Coronary artery (tissue), 2 donors: ENCODE measurements at places on chromosomes 11 and 22.

GRCh38 chr22:23763579-23763945, 772 bp downstream of the C22orf15 start:
- DNase-seq: peak; percentile 71

- DNase-seq: no peak
Observed at GRCh38 chr11:18501629-18502028, 25.1 kb downstream of the TSG101 start.

GRCh38 chr11:128711136-128711535, 17.3 kb downstream of the FLI1 start:
- no peak for DNase-seq

DNA sequence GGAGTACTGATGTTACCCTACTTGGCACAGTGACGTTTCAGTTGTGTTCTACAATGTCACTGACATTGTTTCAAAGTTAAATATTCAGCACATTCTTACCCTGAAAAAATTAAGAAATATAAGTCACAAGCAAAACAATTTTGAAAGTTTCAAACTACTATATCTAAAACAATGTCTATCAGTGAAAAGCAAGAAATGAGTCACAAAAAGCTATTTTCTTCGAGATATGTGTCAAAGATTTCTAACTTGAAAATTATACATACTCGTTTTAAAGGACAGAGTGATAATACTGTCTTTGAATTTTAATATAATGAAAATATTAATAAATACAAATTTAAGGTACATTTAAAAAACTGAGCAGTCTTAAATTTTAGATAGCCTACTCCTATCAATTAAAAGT, 42.9 kb downstream of the RDX start:
- no peak for DNase-seq

DNA sequence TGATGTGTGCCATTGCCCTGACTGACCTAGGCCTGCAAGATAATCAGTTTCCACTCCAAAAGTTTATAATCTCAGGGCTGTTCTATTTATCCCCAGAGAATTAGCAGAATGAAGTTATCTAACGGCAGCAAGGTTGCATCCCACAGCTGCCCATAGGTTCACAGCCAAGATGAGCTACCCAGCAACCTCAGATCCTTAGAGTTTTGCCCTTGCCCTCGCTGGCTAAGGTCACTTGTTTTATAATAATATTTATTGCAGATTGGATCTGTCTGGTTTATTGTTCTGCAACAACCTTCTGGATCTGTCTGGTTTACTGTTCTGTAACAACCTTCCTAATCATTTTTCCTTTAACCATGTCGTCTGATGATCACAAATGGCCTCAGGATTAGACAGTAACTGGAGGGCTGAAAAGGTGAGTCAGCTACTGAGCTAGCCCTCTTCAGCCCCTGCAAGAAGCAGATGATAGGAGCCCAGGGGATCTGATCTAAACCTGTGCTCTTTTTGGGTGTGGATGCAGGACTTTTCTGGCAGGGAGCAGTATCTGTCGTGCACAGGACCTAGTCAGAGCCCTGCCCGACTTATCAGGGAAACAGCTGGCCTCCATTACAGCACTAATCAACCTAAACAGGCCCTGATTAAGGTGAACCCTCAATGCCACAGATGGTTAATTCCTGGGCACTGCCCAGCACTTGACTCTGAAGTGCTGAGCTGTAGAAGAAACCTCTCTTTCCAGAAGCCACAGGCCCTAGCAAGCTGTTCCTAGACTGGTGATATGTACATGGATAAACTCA, 642.9 kb upstream of the KIRREL3 start:
- DNase-seq: no peak

DNA sequence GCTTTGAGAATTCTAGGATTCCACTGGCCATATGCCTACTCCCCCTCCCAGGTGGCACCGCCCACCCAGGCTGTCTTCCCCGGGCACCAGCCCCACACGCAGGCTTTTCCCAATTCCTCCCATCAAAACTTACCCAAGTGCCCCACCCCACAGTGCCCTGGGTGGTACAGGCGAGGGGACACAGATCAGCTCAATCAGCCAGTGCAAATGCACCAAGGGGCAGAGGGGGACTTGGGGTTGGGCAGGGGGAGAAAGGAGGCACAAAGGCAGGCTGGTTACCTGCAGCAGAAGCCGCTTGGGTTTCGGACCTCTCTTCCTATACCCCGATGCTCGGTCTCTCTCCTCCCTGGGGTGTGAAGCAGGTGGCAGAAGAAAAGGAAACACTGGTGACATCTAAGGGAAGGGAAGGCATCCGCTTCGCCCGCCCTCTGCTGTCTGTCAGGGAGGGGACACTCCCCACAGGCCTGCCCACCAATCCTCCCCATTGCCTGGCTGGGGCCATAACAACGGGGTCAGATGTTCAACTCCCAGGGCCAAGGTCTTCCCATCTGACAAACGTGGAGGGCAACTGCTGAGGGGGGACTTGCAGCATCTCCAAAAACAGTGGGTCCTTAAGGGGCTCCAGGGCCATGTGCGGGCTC, 14.0 kb downstream of the CBX7 start:
- DNase-seq: no peak

DNA sequence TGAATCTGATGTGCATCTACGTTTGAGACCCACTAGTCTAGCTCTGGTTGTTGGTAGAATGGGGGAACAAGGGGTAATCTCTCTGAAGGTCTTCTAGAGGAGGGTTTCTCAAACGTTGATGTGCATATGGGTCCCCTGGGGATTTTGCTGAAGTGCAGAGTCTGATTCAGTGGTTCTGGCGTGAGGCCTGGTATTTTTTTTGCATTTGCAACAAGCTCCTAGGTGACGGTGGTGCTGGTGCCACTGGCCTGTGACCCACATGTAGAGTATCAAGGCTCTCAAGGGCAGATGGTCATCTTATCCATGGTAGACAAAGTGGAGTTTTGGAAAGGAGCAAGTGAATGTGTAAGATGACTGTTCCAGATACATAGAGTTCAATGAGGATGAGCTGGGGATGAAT, 97.1 kb downstream of the CEP164 start:
- no peak for DNase-seq

GRCh38 chr11:14904745-14905103, 12.7 kb upstream of the CYP2R1 start:
- peak; percentile 77 for DNase-seq

- DNase-seq: no peak
Observed at GRCh38 chr11:76763573-76764346, 19.4 kb upstream of the TSKU start.

- no peak for DNase-seq
Observed at GRCh38 chr11:45857961-45858474, 10.7 kb downstream of the CRY2 start.

GRCh38 chr22:29936186-29936585, 53.2 kb downstream of the MTMR3 start:
- no peak for DNase-seq

DNA sequence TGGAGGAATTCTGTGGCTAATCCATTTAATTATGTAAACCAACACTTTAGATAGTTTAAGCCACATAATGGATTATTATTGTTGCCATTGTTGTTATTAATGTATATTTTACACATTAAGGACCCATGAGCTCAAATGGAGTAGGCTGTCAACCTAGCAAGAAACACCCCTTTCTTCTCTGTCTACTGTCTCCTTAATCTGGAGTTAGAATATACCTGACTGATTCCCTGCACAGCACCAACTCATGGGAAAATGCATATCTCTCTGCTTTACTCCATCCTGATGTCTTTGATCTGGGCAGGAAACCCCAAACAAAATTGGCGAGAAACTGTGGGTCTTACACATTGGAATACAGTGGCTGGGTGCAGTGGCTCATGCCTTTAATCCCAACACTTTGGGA, 24.0 kb upstream of the ME3 start:
- no peak for DNase-seq

DNA sequence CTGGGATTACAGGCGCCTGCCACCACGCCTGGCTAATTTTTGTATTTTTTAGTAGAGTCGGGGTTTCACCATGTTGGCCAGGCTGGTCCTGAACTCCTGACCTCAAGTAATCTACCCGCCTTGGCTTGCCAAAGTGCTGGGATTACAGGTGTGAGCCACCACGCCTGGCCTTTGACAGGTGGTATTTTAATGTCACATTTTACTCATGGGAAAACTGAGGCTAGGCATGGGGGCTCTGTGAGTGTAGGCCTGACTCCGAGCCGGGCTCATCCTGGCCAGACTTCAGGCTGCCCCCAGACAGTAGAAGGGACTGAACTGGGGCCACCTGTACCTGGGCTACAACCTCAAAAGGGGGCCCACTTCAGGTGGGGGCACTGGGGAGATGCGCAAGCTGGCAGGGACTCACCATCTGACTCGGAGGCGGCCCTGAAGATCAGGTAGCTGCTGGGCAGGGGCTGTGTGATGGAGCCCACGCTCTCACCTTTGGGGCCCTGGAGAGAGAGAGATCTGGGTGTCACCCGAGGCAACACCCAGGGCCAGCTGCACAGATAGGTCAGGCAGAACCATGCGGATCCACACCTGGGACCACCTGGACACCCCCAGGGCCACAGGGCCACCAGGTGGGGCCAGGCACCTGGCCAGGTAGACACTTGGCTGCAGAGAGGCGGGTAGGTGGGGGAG, 45.8 kb downstream of the OSBPL5 start:
- no peak for DNase-seq

DNA sequence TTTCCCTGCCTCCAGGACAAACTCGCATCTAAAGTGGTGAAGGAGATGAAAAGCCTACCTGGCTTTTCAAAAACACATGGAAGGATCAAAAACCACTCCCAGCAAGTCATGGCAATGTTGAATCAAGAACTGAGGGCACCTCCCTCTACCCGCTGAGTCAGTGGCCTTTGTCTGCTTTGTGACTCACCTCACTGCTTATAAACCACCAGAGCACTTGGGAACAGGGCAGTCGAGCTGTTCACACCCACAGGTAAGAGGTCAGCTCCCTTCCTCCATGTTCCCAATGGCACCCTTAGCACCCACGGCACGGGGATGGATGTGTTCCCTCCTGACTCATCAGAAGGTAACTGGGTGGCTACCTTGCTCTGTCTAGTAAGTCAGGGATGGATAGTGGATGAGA, 21.7 kb downstream of the TENM4 start:
- DNase-seq: no peak

DNA sequence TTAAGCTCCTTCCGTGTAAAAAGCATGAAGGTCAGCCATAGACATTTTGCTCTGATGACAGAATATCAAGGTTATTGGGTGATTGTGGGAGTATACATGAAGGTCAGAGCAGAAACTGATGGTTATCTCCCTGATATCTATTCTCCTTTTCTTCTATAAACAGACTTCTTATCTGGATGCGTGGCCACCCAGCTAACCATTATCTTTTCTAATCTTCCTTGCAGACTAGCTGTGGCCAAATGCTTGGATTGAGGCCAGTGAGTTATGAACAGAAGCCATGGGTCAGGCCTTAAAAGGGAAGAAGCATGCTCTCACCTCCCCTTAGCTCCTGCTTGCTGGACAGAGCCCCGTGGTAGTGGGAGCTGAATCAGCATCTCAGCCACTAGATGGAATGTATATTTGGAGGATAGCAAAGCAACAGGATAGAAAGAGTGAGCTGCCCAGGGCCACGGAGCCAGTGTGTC, 31.3 kb upstream of the LRRC55 start:
- DNase-seq: no peak

DNA sequence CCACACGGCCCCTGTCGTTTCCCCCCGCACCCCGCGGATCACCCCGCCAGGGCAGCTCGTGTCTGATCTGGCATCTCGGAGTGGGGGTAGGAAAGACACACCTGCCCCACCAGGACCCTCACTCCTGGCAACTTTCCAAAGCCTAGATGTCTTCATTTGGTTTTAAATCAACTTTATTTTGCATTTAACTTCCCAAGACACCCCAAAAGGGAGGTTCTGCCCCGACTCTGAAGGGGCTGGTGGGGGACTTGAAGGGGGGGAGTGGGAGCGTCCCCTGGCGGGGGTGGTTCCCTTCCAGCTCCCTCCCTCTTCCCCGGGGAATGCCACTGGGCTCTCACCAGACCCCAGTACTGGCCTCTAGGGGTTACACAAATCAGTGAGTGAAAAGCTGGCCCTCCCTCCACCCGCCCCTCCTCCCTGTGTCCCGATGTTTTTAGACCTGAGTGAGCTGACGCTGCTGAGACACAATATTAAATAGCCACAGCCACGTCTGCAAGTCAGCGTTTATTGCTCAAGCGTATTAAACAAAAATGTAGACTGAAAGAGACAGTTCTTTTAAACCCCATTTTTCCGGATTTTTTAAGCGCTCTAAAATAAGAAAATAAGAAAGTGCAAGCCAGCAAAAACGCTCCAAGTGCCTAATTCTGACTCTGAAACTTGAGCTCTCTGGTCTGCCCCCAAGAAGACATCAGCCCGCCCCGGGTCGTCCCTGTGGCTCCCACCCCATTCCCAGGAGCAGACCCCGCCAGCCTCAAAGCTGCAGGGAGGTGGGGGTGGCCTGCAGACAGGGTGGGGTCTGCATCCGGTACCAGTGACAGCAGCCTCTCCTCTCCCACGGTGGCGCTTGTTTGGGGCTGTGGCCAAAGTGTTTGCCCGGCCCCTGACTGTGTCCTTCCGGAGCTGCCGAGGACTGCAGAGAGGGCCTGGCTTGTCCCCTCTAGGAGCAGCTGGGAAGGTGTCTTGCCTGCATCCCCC, 1.1 kb upstream of the TTLL8 start:
- DNase-seq: peak; percentile 64

DNA sequence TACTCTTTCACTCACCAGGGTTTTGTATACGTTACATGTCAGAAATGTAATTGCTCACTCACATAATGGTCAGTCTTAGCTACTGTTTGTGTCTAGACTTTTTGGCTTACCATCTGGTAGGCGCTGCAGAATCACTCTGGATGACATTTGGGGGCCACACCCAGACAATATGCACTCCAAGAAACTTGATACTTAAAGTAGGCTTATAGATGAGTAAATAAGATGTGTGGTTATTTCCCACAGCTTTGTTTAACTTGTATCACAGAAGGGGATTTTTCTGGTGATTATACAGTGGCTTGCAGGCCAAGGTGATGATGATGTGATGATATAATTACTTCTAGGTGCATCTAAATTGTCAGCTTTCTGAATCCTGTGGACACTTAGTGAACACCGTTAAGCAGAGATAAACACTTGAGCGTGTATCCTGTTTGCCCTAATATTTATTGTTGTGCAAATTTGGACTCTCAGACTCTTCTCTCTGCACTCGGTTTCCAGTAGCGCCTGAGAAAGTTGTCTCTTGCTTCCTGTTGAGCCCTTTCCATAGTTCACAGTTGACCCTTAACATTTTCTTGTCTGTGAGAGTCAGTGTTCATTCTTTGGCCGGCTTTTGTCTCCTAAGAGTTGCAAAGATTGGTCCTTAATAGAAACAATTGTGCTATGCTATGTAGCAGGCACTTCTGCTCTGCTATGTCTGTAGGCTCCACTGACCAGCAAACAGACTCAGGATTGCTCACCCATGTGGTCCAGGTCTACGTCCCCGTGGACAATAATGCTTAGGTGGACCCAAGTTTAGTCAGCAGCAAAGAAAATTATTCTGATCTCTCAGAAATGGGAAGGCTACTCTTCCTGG, 89.3 kb downstream of the PRR5L start:
- DNase-seq: no peak

- no peak for DNase-seq
Observed at GRCh38 chr11:106218106-106218505, 140.6 kb downstream of the AASDHPPT start.

- no peak for DNase-seq
Observed at GRCh38 chr11:75538150-75538942, 12.6 kb upstream of the GDPD5 start.
